ENCODE measurements at places on chromosomes 1 and 21. TPM values are rescaled to one million over a fixed set of nuclear protein-coding genes. Genes with fewer than 3 reads are reported as not detected.

Gene SLFNL1
- total RNA-seq = 0.99 TPM

Gene BNIPL
- not detected for total RNA-seq

Gene HMCN1
- total RNA-seq = 7.6 TPM

Gene OBSCN
- 18.3 TPM for total RNA-seq

Gene RNU1-3
- under 0.01 TPM for total RNA-seq

Gene ITSN1
- total RNA-seq = 35.7 TPM

Gene SRSF11
- 181 TPM for total RNA-seq

Gene LYPD8
- total RNA-seq = not detected

Gene LCE1B
- total RNA-seq = not detected

Gene KRTAP19-3
- not detected for total RNA-seq

Gene NIPAL3
- total RNA-seq = 23.7 TPM

Gene FALEC
- total RNA-seq = not detected

Gene CD34
- 23.9 TPM for total RNA-seq

Gene KDM1A
- total RNA-seq = 47.1 TPM

Gene NCAM2
- total RNA-seq = 8.6 TPM

Gene WNT3A
- not detected for total RNA-seq

Gene RASSF5
- 3.6 TPM for total RNA-seq

Gene TNFRSF18
- total RNA-seq = not detected

Gene ENAH
- total RNA-seq = 92.2 TPM

Gene KRTAP10-7
- not detected for total RNA-seq

Gene LCE2A
- total RNA-seq = not detected

Gene RIMKLA
- 3.1 TPM for total RNA-seq

Gene AGMAT
- not detected for total RNA-seq

Gene BCAS2
- total RNA-seq = 40.0 TPM

Gene CHRM3
- 111 TPM for total RNA-seq

Gene RXFP4
- total RNA-seq = not detected

Gene CEP350
- 60.4 TPM for total RNA-seq

Gene NEXN
- 158 TPM for total RNA-seq

Gene OLFML3
- total RNA-seq = 147 TPM

Gene TFAP2E
- 0.36 TPM for total RNA-seq

Gene MEX3A
- total RNA-seq = 0.33 TPM

Gene TMEM82
- not detected for total RNA-seq
